NCI-H460 (cell line): ENCODE measurements at places on chromosomes 4 and X. TPM values are rescaled to one million over a fixed set of nuclear protein-coding genes. Genes with fewer than 3 reads are reported as not detected.

TRMT44 gene
- total RNA-seq: 4.0 and 5.7 TPM in 2 replicates

SHOX gene
- not detected in 2 replicates for total RNA-seq

CTAG1B gene
- total RNA-seq: not detected in 2 replicates

OTC gene
- not detected in 2 replicates for total RNA-seq

GJB1 gene
- total RNA-seq: not detected in 2 replicates

GC gene
- not detected in 2 replicates for total RNA-seq

TLR2 gene
- 0.10 and 0.14 TPM in 2 replicates for total RNA-seq

GIMD1 gene
- total RNA-seq: not detected in 2 replicates

DSPP gene
- total RNA-seq: not detected in 2 replicates

TMA16 gene
- 32.8 and 37.0 TPM in 2 replicates for total RNA-seq

SPANXC gene
- not detected in 2 replicates for total RNA-seq

XPNPEP2 gene
- total RNA-seq: not detected in 2 replicates

SHROOM3 gene
- 0.40 and 0.58 TPM in 2 replicates for total RNA-seq

MID1IP1 gene
- total RNA-seq: 157 and 166 TPM in 2 replicates

CXCL11 gene
- total RNA-seq: not detected in 2 replicates

FSTL5 gene
- 0.02 TPM in 1 of 2 replicates, not detected in the other for total RNA-seq

PASD1 gene
- total RNA-seq: not detected in 2 replicates

TRIM60 gene
- not detected in 2 replicates for total RNA-seq

WDR45 gene
- total RNA-seq: 85.0 and 104 TPM in 2 replicates

HERC5 gene
- total RNA-seq: 2.6 and 3.0 TPM in 2 replicates

TMEM185A gene
- total RNA-seq: 13.6 and 15.5 TPM in 2 replicates

KLB gene
- total RNA-seq: not detected in 2 replicates

GCNA gene
- 3.6 and 5.3 TPM in 2 replicates for total RNA-seq

SUPT20HL1 gene
- not detected in 2 replicates for total RNA-seq

PNPLA4 gene
- 23.4 and 28.1 TPM in 2 replicates for total RNA-seq

ACOT9 gene
- 107 and 119 TPM in 2 replicates for total RNA-seq

PDZD4 gene
- total RNA-seq: 1.1 and 1.4 TPM in 2 replicates

ARHGAP36 gene
- total RNA-seq: not detected in 2 replicates

OTUD5 gene
- 25.5 and 28.6 TPM in 2 replicates for total RNA-seq

NUDT11 gene
- total RNA-seq: 29.4 and 30.6 TPM in 2 replicates

SAGE1 gene
- not detected in 2 replicates for total RNA-seq

KLHL34 gene
- not detected in 2 replicates for total RNA-seq

CT45A1 gene
- total RNA-seq: not detected in 2 replicates

AMBN gene
- total RNA-seq: not detected in 2 replicates

ZNF595 gene
- total RNA-seq: 13.1 and 14.0 TPM in 2 replicates

EXOC1L gene
- not detected in 2 replicates for total RNA-seq

ERCC6L gene
- 6.7 and 7.1 TPM in 2 replicates for total RNA-seq

PRSS12 gene
- 1.1 and 1.2 TPM in 2 replicates for total RNA-seq

NDP gene
- not detected in 2 replicates for total RNA-seq

GUCY1B1 gene
- 0.58 and 1.1 TPM in 2 replicates for total RNA-seq

CXCR3 gene
- total RNA-seq: not detected in 2 replicates

DCK gene
- total RNA-seq: 27.8 and 34.4 TPM in 2 replicates

REPS2 gene
- 0.12 and 0.15 TPM in 2 replicates for total RNA-seq

AMTN gene
- not detected in 2 replicates for total RNA-seq

USP17L30 gene
- total RNA-seq: not detected in 2 replicates

LRCH2 gene
- total RNA-seq: 0.06 and 0.07 TPM in 2 replicates

CSAG1 gene
- not detected in 2 replicates for total RNA-seq

FDCSP gene
- total RNA-seq: not detected in 2 replicates

SLC2A9 gene
- total RNA-seq: not detected in 2 replicates
